ENCODE measurements at places on chromosomes 6 and 20. TPM values are rescaled to one million over a fixed set of nuclear protein-coding genes. Genes with fewer than 3 reads are reported as not detected.

MYMX gene
- total RNA-seq, result not detected

SLPI gene
- total RNA-seq, result not detected

TXLNB gene
- 0.08 TPM for total RNA-seq

NUP43 gene
- 89.3 TPM for total RNA-seq

RGS17 gene
- not detected for total RNA-seq

COX7A2 gene
- total RNA-seq, result 538 TPM

HLA-DMB gene
- 2.2 TPM for total RNA-seq

C6orf47 gene
- total RNA-seq, result 16.7 TPM

OARD1 gene
- total RNA-seq, result 38.1 TPM

C20orf204 gene
- total RNA-seq, result 2.1 TPM

NMBR gene
- total RNA-seq, result not detected

SOX4 gene
- total RNA-seq, result 1.2 TPM

CALHM4 gene
- not detected for total RNA-seq

SLC24A3 gene
- total RNA-seq, result not detected

SMPD2 gene
- total RNA-seq, result 12.3 TPM

THEMIS gene
- 32.0 TPM for total RNA-seq

GLP1R gene
- total RNA-seq, result not detected

STX11 gene
- 24.7 TPM for total RNA-seq

TINAG gene
- not detected for total RNA-seq

SYNDIG1 gene
- not detected for total RNA-seq

APOM gene
- total RNA-seq, result 2.2 TPM

HCK gene
- total RNA-seq, result not detected

SLC2A10 gene
- 0.04 TPM for total RNA-seq

GGT7 gene
- 10.1 TPM for total RNA-seq

FAM210B gene
- total RNA-seq, result 4.8 TPM

IYD gene
- not detected for total RNA-seq

TSPO2 gene
- not detected for total RNA-seq

BHLHE23 gene
- total RNA-seq, result not detected

DYNLT2 gene
- total RNA-seq, result 2.1 TPM

LRRC73 gene
- total RNA-seq, result 0.17 TPM

PI3 gene
- total RNA-seq, result not detected

TP53TG5 gene
- total RNA-seq, result not detected

AFG1L gene
- total RNA-seq, result 5.1 TPM

CALHM6 gene
- 5.3 TPM for total RNA-seq

MRAP2 gene
- not detected for total RNA-seq

CCDC167 gene
- total RNA-seq, result 81.6 TPM

CRISP2 gene
- total RNA-seq, result not detected

DEF6 gene
- 67.9 TPM for total RNA-seq

IP6K3 gene
- total RNA-seq, result not detected

TDP2 gene
- total RNA-seq, result 44.8 TPM

MAFB gene
- 0.04 TPM for total RNA-seq

TREML2 gene
- 2.0 TPM for total RNA-seq

C20orf202 gene
- total RNA-seq, result not detected

POU3F2 gene
- total RNA-seq, result not detected

FOXQ1 gene
- not detected for total RNA-seq

MPIG6B gene
- total RNA-seq, result 0.06 TPM

RCAN2 gene
- total RNA-seq, result 0.36 TPM

LIN28B gene
- not detected for total RNA-seq
